ENCODE measurements at places on chromosomes 16 and 17. TPM values are rescaled to one million over a fixed set of nuclear protein-coding genes. Genes with fewer than 3 reads are reported as not detected.
A peak's percentile ranks its signal among the peaks of the same experiment; 100 is the strongest.

GRCh38 chr17:75191584-75191983 lies 8.8 kb upstream of the SUMO2 start:
- H3K36me3 ChIP-seq = no peaks in the 10 kb centered on the region
- H3K4me1 ChIP-seq = peaks cover 9% of the 10 kb centered on the region
- no peaks in the 10 kb centered on the region for H3K27me3 ChIP-seq
- no peak overlapping the region for H3K27ac ChIP-seq
- no peak for DNase-seq

DNA sequence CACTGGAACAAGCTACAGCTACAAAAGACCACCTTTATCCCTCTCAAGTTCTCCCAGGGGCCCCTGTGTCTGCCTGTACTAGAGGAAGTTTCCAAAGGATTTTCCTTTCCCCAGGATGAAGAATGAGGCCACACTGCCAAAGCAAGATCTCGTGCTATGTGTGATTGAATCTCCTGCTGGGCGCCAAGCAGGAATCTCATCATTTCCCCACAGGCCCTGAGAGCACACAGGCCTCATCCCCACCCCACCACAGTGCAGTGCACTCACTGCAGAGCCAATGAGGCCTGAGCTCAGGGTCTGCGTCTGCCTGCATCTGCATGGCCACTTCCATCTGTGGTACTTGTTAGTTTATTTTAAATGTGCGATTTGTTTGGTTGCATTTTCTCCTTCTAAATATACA lies 387.4 kb upstream of the ASIC2 start:
- no peak overlapping the region for H3K4me3 ChIP-seq
- peaks cover 3% of the 10 kb centered on the region for H3K27me3 ChIP-seq
- no peaks in the 10 kb centered on the region for H3K4me1 ChIP-seq

- peaks cover 5% of the 10 kb centered on the region for H3K27me3 ChIP-seq
- H3K36me3 ChIP-seq = no peaks in the 10 kb centered on the region
- no peak overlapping the region for H3K27ac ChIP-seq
- DNase-seq = no peak
Observed at GRCh38 chr17:74296548-74296936, 22.5 kb downstream of the DNAI2 start.

DNA sequence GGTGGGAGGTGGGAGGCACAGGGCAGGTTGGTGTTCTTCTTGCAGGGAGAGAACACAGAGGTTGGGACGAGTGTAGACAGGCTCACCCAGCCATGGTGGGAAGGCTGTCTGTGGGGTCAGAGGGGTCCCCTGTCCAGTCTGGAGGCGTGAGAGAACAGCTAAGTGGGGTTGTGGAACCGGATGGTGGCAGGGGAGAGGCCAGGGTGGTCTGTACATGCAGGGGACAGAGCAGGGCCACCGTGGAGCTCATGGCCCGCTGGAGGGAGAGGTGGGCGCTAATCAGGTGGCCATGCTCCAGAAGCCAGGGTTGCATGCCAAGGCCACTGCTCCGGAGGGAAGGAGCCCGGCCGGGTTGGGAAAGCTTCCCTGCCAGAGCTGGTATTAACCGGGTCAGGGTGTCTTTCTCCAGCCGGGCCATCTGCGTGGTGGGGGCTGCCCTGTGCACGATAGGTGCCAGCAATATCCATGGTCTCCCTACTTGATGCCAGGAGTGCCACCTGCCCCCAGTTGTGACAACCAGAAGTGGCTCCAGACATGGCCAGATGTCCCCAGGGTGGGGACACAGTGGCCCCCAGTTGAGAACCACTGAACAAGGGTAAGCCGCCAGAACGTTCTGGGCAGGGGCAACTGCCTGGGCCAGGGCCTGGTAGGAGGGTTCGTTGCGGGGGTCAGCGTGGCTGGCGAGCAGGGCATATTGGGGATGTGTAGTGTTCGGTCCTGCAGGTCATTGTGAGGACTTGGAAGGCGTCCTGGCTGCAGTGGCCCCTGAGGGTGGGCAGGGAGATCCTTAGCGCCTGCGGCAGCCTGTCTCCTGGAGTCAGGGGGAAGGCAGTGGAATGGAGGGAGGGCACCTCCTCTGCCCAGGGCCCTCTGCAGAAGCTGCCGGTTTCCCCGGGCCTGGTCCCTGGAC lies 5.1 kb downstream of the SNN start:
- no peak overlapping the region for H3K4me3 ChIP-seq
- peak; percentile 90 for DNase-seq
- no peak overlapping the region for H3K27ac ChIP-seq
- peaks cover 38% of the 10 kb centered on the region for H3K4me1 ChIP-seq
- H3K27me3 ChIP-seq = no peaks in the 10 kb centered on the region

The TEDC2 gene
- total RNA-seq = 3.9 TPM

- no peak overlapping the region for H3K4me3 ChIP-seq
- H3K36me3 ChIP-seq = no peaks in the 10 kb centered on the region
- H3K4me1 ChIP-seq = peaks cover 3% of the 10 kb centered on the region
- DNase-seq = no peak
- peaks cover 34% of the 10 kb centered on the region for H3K27me3 ChIP-seq
Observed at GRCh38 chr17:36198831-36199465, 2.4 kb upstream of the CCL3L1 start.

DNA sequence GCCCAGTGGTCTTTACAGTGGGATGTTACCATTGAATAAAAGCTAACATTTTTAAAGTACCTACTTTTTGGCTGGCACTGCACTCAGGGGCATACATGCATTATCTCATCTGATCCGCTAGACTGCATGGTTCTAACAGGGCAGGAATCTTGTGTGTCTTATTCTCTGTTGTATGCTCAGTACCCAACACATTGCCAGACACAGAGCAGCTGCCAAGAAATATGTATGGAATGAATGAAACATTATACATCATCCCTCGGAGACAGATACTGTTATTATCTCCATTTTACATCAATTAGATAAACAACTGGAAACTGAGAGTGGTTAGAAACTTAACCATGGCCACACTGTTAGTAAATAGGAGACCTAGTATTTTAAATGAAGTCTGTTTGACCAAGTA lies 74.1 kb upstream of the CDH11 start:
- no peaks in the 10 kb centered on the region for H3K36me3 ChIP-seq
- no peak for DNase-seq
- peaks cover 27% of the 10 kb centered on the region for H3K4me1 ChIP-seq
- no peaks in the 10 kb centered on the region for H3K27me3 ChIP-seq
- H3K4me3 ChIP-seq = no peak overlapping the region
- no peak overlapping the region for H3K27ac ChIP-seq

The MAP2K6 gene
- total RNA-seq = 0.90 TPM

DNA sequence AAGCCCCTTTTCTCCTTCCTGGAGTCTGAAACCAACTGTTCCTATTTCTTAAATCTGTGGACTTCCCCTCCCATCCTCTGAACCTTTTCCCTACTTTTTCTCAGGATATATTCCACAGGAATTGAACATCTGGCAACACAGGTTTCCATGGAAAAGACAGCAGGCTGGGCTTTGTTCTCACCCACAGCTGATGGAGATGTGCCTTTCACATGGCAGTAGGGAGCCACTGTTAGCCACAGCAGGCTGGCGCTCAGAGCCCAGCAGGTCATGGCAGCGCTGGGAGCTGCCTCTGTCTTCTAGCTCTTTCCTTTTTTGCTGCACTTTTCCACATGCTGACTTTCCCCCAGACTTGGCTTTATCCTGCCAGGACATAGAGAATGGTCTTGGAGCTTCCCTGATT lies 116.4 kb upstream of the NLRP1 start:
- H3K36me3 ChIP-seq = no peaks in the 10 kb centered on the region
- no peaks in the 10 kb centered on the region for H3K4me1 ChIP-seq
- no peak overlapping the region for H3K4me3 ChIP-seq
- peaks cover 34% of the 10 kb centered on the region for H3K27me3 ChIP-seq
- no peak overlapping the region for H3K27ac ChIP-seq
- DNase-seq = no peak

GRCh38 chr17:12732366-12732765 lies 56.9 kb upstream of the ARHGAP44 start:
- no peak overlapping the region for H3K27ac ChIP-seq
- H3K27me3 ChIP-seq = no peaks in the 10 kb centered on the region
- H3K36me3 ChIP-seq = peaks cover 2% of the 10 kb centered on the region
- peaks cover 41% of the 10 kb centered on the region for H3K4me1 ChIP-seq
- H3K4me3 ChIP-seq = no peak overlapping the region

DNA sequence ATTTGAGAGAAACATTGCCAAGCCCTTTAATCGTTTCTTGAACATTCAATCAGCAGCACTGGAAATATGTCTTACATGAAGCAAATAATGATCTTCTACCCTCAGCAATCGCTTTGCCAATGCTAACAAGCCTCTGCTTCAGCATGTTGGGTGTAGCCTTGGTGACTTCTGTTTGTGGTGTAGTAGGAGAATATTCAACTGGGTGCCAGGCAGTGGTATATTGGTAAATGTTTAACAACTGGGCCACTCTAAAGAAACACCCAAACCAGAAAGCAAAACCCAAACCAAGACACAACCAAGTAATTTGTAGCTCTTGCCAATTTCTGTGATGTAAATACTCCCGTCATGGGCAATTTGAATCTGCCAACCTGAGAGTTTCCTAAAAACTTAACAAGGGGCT lies 9.7 kb downstream of the CDH13 start:
- DNase-seq = no peak
- H3K27ac ChIP-seq = no peak overlapping the region
- no peaks in the 10 kb centered on the region for H3K36me3 ChIP-seq
- H3K27me3 ChIP-seq = no peaks in the 10 kb centered on the region
- peaks cover 52% of the 10 kb centered on the region for H3K4me1 ChIP-seq
- no peak overlapping the region for H3K4me3 ChIP-seq

The MMP28 gene
- 8.6 TPM for total RNA-seq

The KRTAP9-2 gene
- total RNA-seq = not detected

The TMEM219 gene
- 111 TPM for total RNA-seq

The RAB37 gene
- not detected for total RNA-seq

DNA sequence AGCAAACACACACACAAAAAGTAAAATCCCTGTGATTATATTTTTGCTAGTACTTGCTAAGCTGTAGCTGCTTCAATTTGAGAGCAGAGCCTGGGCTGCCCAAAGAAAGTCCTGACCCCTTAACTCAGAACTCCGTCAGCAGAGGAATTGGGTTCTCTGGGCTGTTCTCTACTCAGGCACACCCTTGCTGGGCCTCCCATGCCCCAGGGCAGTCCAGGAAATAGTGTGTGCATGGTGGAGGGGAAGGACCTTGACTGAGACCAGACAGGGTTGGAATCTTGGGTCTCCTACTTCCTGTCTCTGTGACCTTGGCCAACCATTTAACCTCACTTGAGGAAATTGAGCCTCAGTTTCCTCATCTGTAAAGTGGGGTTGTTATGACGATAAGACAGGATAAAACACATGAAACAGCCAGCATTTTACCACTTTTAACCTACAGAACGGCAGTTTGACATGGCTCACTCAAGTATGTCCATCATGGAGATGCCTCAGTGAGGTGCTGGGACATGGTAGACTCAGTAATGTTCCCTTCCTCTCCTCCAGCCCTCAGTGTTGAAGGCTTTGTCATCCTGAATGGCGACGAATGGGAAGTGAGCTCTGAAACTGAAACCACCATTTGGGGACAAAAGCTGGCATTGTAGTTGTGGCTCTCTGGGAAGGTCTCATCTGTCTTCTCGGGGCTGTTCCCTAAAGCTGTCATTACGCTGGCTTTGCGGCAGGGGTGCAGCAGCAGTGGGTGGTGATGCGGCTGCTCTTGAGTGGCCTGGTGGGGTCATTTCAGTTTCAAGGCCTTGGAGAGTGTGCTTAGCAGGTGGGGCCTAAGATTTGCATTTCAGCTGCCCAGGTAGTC lies 74.9 kb downstream of the CMIP start:
- no peaks in the 10 kb centered on the region for H3K27me3 ChIP-seq
- H3K36me3 ChIP-seq = no peaks in the 10 kb centered on the region
- peaks cover 31% of the 10 kb centered on the region for H3K4me1 ChIP-seq
- H3K4me3 ChIP-seq = no peak overlapping the region

The DNAH3 gene
- total RNA-seq = not detected

GRCh38 chr17:49333804-49334203 lies 28.2 kb downstream of the ZNF652 start:
- no peak for DNase-seq
- no peaks in the 10 kb centered on the region for H3K36me3 ChIP-seq
- no peak overlapping the region for H3K27ac ChIP-seq
- no peak overlapping the region for H3K4me3 ChIP-seq

GRCh38 chr17:73831699-73832098 lies 187.5 kb upstream of the SDK2 start:
- peaks cover 7% of the 10 kb centered on the region for H3K4me1 ChIP-seq
- peaks cover 1% of the 10 kb centered on the region for H3K36me3 ChIP-seq
- no peak overlapping the region for H3K4me3 ChIP-seq

DNA sequence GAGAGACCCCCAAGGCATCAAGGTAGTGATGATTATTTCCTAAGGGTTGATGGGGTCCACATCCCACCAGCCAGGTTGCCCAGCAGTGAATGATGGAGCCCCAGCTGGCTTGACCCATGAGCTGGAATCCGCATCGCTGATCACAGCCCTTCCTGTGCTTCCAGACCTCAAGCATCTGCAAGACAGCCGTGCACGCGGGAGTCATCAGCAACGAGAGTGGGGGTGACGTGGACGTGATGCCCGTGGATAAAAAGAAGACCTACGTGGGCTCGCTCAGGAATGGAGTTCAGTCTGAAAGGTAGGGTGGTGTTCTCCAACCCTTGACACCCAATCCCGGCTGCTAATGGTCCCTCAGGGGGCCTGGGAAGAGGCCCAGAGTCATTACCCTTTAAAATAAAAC lies 69.3 kb downstream of the CRISPLD2 start:
- H3K4me1 ChIP-seq = peaks cover 3% of the 10 kb centered on the region
- H3K27me3 ChIP-seq = peaks cover 2% of the 10 kb centered on the region

GRCh38 chr17:8913091-8913490 lies 45.6 kb upstream of the PIK3R6 start:
- no peak for DNase-seq
- peaks cover 25% of the 10 kb centered on the region for H3K27me3 ChIP-seq
- peaks cover 10% of the 10 kb centered on the region for H3K4me1 ChIP-seq

The CCL4 gene
- total RNA-seq = not detected

Data from chondrocyte (in vitro differentiated cells).